Psoas muscle (tissue), 8 donors: ENCODE measurements at places on chromosomes 3 and 15.
A peak's percentile ranks its signal among the peaks of the same experiment; 100 is the strongest.

DNA sequence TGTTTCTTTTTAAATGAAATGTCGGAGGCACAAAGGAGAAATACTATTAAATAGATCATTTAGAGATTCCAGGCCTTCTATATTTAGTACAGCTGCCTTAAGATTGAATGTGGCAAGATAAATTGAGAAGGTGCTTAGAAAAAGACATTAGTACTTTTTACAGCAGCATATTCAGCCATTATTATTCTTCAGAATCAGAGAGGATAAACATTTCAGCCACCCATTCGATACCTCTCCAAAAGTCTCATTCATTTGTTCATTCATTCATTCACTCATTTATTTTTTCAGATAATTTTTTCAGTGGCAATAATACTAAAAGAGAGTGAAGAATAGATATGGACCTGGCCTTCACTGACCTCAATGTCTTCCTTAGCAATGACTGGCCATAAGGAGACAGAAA is 347.0 kb downstream of the GRM7 start:
- no peak for DNase-seq

DNA sequence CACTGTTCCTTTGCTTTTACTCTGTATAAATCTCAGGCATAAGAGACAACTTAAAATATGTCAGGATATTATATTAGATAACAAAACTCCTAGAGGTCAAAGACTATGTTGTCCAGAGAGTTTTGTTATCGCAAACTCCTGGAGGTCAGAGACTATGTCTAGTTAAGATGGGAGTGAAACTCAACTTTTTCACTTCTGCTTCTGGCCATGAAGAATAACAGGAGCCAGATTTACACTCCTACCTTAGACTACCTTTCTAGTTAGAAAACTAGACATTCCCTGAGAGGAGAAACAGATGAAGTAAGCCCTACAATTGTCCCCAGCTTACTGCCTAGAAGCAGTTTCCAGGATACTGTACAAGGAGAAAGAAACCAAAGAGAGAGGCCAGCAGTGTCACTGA is 255.4 kb upstream of the UBE2E1 start:
- no peak for DNase-seq

DNA sequence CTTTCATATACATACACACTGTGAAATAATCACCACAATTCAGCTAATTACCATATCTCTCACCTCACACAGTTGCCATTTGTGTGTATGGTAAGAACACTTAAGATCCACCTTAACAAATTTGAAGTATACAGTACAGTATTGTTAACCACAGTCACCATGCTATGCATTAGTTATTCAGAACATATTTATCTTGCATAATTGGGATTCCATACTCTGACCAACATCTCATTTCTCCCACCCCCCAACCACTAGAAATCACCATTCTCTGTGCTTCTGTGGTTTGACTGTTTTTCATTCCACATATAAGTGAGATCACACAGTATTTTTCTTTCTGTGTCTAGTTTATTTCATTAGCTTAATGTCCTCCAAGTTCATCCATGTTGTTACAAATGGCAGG is 247.7 kb upstream of the CTNNB1 start:
- no peak for DNase-seq

DNA sequence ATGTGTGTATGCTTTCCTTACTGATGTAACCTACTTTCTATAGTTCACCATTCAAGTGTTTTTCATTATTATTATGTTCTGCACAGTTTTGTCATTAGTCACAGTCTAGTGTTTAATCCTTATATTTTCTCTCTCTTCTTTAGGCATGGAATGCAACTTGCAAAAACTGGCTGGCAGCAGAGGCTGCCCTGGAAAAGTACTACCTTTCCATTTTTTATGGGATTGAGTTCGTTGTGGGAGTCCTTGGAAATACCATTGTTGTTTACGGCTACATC is 6.9 kb downstream of the SUCNR1 start:
- no peak for DNase-seq

DNA sequence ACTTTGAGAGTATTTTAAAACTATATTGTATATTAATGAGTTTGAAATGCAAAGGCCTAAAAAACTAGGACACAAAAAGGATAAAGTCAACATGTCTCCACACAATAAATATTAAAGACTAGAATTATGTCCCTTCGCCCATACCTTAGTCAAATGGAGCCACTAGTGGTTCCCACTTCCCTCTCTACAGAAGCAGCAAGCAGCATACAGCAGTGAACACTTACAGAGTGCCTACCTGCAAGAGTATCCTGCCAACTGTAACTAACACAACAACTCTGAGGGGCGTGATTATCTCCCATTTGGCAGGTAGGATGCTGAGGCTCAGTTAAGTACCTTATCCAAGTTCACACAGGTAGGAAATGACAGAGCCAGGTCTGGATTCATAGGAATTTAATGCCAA is 17.2 kb downstream of the DYNC1LI1 start:
- no peak for DNase-seq

GRCh38 chr3:29763115-29763514 is 482.2 kb downstream of the RBMS3 start:
- no peak for DNase-seq

GRCh38 chr3:12931273-12931905 is 90.0 kb upstream of the RPL32 start:
- peak; percentile 41 for DNase-seq

GRCh38 chr3:139764936-139765335 is 87.2 kb upstream of the NMNAT3 start:
- DNase-seq: no peak
